Fibroblast of the conjunctiva (primary cell): ENCODE measurements at places on chromosomes 6 and 20.

GRCh38 chr6:102571236-102571908 is 1177.9 kb downstream of the GRIK2 start:
- DNase-seq, result peak; percentile 29

- DNase-seq, result no peak
These were observed 933 bp downstream of the SSR1 start for GRCh38 chr6:7311917-7312615.

- DNase-seq, result no peak
These were observed 4.8 kb downstream of the LBP start for GRCh38 chr20:38350879-38351775.

DNA sequence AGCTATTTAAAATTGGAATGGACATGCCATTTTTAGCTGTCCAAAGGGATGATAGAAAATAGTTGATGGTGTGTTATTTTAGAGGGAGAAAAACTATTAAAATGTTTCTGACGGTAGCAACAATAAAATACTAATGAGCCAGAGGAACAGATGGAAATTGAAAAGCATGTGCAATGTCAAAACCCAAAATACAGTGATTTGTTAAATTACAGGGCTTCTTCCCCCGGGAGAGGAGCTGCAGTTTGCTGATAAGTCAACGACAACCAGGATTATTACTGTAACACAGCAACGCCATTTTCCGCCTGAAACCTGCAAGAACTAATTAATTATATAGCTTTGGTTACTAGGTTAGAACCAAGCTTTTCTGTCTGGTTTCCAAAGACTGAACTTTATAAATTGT is 179.6 kb upstream of the SPTLC3 start:
- DNase-seq, result no peak

DNA sequence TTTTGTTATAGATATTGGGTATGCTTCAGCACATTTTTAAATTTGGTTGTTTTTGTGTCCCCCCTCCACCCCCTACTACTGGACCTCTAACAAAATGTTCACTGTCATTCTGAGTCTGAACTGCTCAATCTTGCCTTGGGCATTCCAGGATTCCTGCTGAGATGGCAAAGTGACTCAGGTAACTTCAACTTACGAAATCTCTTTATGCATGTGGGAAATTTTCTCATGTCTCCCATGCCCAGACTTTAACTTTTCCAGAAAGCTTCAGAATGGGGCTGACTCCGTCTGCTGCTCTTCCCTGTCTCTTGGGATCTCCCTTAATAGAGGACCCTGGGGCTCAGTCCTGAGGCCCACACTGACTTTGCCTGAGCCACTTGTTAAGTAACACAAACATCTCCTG is 14.0 kb downstream of the CYP39A1 start:
- DNase-seq, result no peak

DNA sequence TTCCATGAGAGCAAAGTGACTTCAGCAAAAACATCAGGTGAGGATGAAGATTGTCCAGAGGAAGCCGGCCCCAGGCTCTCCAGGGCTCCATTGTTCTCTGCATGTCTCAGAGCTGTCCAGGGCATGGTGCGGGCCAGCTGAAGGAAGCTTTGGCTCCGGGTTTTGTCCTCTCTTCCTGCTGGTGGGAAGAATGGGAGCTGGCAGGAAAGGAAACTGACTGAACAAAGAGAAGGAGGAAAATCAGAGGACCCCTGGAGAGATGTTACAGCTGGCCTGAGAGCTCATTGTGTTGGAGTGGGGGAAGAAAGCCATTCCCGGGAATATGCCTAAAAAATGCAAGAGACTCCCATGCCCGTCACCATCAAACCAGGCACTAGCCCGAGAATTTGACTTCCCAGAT is 27.1 kb downstream of the PRND start:
- no peak for DNase-seq

DNA sequence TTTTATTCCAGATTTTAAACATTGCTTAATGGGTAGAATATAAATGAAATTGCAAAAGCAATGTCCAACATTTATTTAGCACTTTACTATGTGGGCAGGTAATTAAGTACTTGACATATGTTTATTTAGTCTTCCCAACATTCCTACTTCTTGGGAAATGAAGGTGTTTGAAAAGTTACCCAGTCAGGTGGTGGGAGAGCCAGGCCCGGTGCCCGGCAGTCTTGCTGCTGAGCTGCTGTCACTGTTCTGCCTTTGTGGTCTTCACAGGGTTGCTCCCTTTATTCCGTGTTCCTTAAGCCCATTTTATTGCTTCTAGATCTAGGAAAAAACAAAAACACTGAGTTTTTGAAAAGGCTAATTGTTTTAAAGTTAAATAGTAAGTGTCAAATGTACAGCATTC is 42.6 kb upstream of the TULP4 start:
- DNase-seq, result no peak

DNA sequence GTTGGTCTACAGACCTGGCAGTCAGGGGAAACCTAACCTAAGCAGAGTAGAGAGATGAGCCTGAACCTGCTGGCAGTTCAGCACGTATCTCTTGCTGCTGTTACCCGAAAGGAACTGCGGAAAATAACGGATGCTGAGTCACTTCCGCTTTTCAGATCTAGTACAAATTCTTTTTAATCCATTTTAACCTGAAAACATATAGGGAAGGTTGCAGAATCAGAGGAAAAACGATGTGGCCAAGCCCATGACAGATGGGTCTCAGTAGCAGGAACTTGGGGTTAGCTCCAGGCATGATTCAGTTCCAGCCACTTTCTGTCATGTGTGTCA is 351.9 kb upstream of the PRND start:
- DNase-seq, result no peak

DNA sequence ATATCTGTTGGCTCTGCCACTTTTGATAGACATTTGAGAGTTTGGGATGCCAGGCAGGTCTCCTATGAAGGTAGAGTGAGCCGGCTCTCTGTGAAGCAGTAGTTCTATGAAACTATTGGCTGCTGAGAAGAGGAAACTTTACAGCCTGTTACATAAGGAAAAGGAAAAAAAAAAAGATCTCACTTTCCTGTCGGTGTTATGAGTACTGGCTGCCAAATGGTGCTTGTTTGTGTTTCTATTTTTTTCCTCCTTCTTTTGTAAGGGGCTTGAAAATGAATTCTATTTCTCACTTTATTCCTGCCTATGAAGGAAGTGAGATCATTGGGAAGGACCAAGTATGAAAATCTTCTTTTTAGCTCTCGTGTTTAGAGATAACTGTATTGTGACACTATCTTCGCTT is 73.1 kb upstream of the CLDN20 start:
- DNase-seq, result no peak

- no peak for DNase-seq
These were observed 19.6 kb upstream of the LTV1 start for GRCh38 chr6:143823548-143823947.

DNA sequence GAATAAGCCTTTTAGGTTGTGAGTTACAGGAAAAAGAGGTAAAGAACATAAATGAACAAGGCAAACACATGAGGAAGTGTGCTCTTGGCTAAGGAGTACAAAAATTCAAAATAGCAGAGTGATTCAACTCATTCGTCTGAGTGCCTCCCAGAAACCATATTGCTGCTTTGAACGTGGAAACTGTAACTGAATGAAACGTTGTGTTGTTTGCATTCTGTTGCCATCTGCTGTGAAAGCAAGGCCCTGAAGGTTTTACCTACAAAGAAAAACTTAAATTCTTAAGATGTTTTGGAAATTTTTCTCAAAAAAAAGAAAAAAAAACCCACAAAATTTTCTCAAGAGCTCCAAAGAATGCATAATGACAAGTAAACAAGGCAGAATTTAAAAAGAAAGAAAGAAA is 375.4 kb upstream of the HS3ST5 start:
- DNase-seq, result no peak

- no peak for DNase-seq
These were observed 198.5 kb downstream of the HIVEP2 start for GRCh38 chr6:142746524-142746923.

DNA sequence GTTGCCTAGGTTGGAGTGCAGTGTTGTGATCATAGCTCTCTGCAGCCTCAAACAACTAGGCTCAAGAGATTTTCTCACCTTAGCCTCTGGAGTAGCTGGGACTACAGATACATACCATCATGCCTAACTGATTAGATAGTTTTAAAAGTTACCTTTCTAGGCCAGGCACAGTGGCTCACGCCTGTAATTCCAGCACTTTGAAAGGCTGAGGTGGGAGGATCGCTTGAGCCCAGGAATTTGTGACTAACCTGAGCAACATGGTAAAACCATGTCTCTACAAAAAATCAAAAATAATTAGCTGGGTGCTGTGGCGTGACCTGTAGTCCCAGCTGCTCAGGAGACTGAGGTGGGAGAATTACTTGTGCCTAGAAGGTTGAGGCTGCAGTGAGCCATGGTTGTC is 41.2 kb downstream of the SLC17A5 start:
- no peak for DNase-seq

GRCh38 chr6:32920715-32921114 is 20.1 kb downstream of the HLA-DMB start:
- no peak for DNase-seq

DNA sequence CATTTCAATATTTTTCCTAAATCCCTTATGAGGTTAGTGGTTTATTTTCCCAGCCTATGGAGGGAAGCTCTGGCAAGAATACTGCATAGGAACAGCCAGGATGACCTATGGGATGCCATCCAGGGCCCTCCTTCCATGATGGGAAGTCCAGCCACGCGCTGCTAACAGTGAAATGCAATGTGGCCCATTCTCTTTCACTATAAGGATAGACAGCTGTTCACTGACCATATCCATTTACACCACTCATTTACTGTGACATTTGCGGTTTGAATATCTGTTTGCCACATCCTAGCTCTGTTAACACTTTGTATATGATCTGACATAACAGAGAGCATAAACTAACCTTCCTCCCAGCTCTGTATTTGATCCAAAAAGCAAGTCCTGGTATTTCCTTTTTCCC is 471.7 kb downstream of the CBLN4 start:
- DNase-seq, result no peak

DNA sequence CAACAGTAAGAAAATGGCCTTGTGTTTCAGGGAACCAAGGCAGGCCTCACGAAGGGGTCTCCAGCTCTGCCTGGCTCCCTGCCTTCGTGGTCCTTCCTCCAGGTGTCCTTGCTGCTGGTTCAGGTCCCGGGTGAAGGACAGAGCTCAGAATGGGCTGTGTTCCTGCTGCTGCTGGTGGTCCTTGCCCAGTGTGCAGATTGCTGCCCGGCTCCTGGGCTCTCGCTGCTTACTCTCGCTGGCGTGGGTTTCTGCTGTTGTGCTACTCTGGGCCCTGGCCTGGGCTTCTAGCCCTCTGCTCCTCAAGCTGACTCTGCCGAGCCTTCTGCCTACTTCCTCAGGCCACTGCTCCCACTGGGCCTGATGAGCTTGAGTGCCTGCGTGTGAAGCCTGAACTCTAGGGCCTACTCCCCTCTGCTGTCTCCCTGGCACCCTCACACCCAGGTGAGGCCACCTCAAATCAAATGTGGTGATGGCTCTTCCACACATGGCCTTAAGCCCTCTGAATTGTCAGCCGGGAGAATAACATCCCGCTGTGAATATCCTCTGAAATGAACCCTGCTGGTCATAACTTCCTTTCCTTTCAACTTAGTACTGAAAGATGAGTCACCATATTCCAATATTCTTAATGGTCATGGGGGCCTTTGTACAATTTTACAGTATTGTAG is 171.6 kb downstream of the FOXC1 start:
- no peak for DNase-seq

GRCh38 chr6:101513181-101513580 is 119.7 kb downstream of the GRIK2 start:
- DNase-seq, result no peak

DNA sequence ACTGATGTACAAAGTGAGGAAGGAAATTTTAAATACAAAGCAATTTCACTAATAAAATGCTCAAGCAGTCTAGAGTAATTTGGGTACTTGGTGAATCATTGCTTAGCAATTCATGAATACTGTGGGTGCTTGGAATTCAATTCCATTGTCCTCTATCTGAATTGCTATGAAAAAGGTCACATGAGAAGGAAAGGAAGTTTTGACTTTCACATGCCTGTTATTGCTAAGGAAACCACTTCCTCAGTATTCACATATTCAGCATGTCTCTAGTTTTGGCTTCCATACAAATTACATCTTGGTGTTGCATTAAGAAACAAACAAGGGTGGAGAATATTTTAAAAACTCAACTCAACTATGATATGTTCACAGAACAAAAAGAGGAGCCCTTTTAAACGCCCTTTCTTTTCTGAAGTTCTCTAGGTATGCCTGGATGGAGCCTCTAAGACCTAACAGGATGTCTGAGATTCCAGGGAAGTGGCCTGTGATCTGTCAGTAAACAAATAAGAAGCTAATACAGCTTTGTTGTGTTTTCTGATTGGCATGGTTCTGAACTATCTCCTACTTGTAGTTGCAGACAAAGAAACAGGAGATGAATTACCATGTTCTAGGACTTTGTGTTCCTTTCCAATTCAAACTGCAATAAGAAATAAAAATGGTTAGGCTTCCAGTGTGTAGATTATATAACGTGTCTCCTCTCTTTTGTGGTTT is 190.4 kb downstream of the OGFRL1 start:
- peak; percentile 78 for DNase-seq

- no peak for DNase-seq
These were observed 128.2 kb upstream of the ADGRB3 start for GRCh38 chr6:68506911-68507310.

DNA sequence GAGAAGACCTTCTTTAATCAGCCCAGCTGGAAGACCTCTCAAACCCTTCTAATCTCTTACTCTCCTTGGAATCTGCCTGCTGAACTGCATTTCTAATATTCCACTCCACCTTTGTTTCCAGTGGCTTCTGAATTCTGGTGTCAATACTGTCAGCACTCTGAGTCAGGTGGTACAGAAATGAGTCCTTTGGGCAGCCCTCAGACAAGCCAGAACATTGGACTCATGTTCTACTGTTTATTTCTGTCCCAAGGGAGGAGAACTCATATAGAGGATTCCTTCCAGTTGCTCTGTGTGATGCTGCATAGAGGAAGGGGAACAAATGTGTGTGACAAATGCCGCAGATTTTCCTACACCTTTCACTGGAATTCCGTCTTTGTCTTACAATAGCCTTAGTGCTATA is 114.8 kb downstream of the PHF3 start:
- DNase-seq, result no peak

GRCh38 chr6:743320-744096 is 50.6 kb upstream of the EXOC2 start:
- no peak for DNase-seq

DNA sequence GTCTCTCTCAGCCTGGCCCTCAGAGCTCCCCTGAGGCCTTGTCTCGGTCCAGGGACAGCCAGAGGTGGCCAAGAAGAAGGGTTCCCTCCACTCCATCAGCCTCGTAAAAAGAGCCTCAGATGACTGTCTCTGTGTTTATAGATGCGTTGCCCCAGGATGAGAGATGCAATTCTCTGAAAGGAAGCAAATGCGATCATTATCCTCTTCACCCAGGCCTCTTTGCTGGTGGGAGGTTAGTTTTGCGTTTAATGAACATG is 90.4 kb downstream of the YTHDF1 start:
- no peak for DNase-seq
